Colonic mucosa (tissue), 4 donors: ENCODE measurements at places on chromosomes 4 and X.

GRCh38 chr4:168119890-168120289 is 27.6 kb downstream of the ANXA10 start:
- no peak for DNase-seq

DNA sequence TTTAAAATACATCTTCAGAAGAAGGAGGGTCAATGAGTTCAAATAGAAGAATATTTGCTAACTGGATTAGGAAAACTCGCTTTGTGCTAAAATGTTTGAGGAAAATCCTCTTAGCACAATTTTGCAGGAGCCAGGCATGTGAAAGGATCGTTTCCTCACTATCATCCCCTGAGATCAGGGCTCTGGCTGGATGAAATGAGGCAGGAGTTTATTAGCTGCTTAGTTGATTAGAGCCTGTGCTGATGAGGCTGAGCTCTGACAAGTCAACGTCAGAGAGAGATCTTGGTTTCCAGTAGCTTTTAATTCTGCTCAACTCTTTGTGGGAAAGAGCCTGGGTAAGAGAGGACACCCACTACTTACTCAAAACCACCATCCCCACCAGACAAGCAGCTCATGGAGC is 8.0 kb upstream of the DRD5 start:
- DNase-seq: no peak

DNA sequence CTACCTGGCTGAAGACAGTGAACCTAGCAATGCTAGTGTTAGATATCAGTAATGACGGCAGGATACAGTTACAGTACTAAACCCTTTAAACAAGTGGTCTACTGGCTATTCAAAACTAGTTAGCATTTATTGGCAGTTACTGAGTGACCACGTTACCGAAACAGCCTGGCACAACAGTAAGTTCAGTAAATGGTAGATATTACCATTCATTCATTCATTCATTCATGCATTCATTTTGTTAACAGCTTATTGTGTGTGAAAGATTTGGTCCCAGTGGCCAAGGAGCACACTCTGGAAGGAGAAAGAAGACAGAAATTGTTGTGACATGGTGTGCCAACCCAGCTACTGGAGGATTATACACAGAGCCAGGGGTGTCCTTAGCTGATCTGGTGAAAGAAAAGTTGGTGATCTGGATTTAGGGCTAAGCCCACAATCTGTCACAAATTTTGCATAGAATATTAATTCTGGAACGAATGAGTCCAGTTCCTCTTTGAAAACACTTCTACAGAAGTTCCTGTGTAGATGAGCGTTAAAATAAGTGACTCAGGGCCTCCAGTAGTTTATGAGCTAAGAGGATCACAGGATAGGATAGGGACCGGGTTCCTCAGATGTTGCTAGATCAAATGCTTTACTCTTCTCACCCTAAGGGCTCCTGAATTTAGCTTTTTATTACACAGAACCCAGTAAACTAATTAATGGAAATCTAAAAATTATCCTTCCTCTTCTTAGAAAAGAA is 179.1 kb downstream of the CBR4 start:
- no peak for DNase-seq

DNA sequence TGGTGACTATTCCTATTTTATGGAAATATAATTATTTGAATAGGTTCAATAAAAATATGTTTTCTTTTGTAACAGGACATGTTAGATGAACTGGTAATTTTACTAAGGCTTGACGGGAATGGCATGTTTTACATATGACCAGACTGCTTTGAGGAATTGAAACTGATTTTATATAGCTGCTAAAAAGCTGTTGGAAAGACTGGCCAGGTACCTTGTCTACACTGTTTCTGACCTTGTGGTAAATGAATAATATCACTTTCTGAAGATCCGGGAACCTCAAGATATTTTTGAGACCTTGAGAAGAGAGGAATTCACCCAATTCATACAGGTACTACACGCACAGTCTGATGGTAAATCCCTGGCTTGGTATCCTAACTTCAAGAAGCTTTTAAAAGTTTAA is 42.1 kb upstream of the USP46 start:
- DNase-seq: no peak

- DNase-seq: no peak
Measured at GRCh38 chr4:173165706-173166105, 2.9 kb upstream of the GALNT7 start.

DNA sequence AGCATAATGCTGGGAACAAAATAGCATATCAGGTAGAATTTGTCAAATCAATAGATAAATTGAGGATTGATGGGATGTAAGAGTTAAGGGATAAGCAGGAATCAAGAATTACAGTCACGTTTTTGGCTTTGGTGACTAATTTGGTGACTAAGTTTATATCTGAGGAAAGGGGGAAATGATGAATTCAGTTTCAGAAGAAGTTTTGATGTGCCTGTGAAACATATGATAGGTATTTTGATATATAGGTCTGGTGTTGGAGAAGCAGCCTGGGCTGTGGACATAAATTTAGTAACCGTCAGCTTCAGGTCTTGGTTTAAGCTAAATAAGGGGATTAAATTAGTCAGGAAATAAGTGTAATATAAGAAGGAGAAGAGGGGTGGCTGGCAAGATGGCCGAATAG is 79.0 kb upstream of the EDA2R start:
- DNase-seq: no peak

DNA sequence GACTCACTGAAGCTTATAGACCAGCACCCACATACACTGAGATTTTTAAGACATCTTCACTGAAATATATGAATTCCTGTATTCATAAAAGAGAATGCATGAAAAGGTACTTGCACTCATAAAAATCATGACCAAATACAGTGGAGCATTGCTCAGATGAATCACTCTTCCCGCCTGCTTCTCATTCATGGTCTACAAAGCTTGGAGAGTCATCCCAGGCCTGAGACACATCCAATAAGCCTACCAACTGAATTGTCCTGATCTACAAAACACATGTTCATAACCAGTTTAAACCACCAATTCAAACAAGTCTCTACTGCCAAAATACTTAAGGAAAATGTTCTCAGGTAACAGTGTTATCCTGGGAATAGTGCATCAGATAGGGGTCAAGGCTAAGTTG is 38.1 kb downstream of the PROM1 start:
- no peak for DNase-seq

- no peak for DNase-seq
Measured at GRCh38 chrX:49287665-49288064, 15.8 kb upstream of the GAGE10 start.

GRCh38 chr4:15349531-15349935 is 78.3 kb upstream of the C1QTNF7 start:
- DNase-seq: no peak

- no peak for DNase-seq
Measured at GRCh38 chr4:144902614-144903013, 195.4 kb downstream of the ANAPC10 start.

DNA sequence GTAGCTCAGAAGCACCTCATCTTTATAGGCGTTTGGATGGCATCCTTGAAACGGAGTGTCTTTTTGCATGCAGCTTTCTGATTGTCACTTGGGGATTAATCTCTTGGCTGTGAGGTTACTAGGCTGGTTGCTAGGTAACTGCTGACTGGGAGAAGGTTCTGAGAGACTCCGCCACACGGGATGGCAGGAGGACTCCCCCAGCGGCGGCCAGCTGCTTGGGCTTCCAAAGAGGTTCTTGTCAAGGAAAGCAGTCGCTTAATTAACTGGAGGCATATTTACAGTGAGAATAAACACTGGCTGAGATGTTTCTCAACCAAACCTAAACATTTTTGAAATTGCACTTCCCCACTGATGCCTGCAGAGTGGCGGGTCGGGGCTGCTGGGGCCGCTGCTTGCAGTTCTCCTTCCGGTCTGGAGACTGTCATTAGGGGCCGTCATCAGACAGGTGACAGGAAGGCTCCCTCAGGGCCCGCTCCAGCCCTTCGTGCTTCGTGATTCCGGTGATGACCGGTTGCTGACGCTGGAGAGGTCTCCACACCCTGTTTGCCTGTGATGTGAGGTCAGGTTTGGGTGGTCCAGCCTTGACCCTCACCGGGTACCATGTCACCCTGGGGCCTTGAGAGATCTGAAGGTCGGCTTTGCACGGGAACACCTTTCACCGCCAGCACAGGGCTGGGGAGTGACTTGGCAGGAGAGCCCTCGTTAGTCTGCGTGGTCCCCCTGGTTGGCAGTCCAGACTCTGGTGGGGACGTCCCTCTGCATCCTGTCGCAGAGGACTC is 9.1 kb downstream of the NSG1 start:
- DNase-seq: no peak

GRCh38 chrX:111410590-111411078 is 1.4 kb downstream of the DCX start:
- DNase-seq: no peak

DNA sequence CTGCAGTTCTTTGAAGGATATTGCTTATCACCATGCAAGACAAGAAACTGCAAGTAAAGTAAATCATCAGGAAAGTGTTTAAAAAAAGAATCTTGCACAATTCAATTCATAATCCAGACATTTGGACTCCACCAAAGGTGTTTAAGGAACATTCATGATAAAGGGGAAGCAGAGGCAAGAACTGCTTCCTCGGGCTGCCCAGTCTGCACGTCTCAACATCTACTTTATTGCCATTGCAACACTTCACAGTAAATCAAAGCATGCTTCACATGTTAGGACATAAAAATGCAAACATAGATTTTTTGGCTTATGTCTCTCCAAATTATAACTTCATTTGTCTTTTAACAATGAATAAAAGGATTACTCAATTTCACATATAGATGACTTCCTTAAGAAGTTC is 42.5 kb downstream of the MID1 start:
- DNase-seq: no peak

- DNase-seq: no peak
Measured at GRCh38 chr4:124590480-124590879, 122.1 kb downstream of the ANKRD50 start.

GRCh38 chr4:166277401-166277800 is 404.4 kb downstream of the TLL1 start:
- DNase-seq: no peak

GRCh38 chr4:155047755-155048154 is 160.7 kb upstream of the NPY2R start:
- DNase-seq: no peak

GRCh38 chrX:107935200-107935599 is 47.0 kb downstream of the TEX13B start:
- DNase-seq: no peak
